ENCODE measurements at places on chromosomes 7 and 10.

- no peak for DNase-seq
Observed at GRCh38 chr7:100801833-100802568, 25.3 kb downstream of the EPHB4 start.

GRCh38 chr7:46525876-46526275, 604.8 kb upstream of the IGFBP3 start:
- no peak for DNase-seq

- DNase-seq = no peak
Observed at GRCh38 chr7:125061776-125062397, 132.3 kb upstream of the POT1 start.

GRCh38 chr7:111650456-111650999, 88.2 kb upstream of the IMMP2L start:
- no peak for DNase-seq

DNA sequence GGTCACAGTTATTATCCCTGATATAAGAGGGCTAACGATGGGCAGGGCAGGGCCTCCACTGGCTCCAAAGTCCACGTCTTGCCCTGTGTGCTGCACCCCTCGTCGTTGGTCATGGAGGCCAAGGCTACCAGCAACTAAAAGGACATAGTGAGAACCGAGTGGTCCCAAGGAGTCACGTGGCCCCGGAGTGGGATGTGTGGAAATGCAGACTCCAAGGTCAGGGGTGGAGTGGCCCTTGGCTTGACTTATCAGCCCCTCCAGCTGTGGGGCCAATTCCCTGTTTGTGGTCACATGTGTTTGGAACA, 30.7 kb downstream of the BTBD16 start:
- no peak for DNase-seq

DNA sequence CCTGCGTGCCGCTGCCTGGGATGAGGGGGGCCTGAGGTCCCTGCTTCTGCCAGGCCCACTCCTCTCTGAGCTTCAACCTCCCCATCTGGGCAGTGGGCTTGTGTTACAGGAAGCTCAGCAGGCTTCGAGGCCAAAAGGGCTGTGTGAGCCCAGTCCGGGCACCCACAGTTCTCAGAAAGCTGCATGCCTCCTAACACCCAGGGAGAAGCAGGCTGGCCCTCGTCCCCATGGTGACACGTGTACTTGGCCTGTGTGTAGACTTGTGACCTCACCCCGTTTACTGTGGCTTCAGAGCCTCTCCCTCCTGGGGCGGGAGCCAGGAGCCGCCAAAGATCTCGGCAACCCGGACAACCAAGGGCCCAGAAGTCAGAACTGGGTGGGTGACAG, 2.2 kb upstream of the GRIFIN start:
- DNase-seq = no peak

DNA sequence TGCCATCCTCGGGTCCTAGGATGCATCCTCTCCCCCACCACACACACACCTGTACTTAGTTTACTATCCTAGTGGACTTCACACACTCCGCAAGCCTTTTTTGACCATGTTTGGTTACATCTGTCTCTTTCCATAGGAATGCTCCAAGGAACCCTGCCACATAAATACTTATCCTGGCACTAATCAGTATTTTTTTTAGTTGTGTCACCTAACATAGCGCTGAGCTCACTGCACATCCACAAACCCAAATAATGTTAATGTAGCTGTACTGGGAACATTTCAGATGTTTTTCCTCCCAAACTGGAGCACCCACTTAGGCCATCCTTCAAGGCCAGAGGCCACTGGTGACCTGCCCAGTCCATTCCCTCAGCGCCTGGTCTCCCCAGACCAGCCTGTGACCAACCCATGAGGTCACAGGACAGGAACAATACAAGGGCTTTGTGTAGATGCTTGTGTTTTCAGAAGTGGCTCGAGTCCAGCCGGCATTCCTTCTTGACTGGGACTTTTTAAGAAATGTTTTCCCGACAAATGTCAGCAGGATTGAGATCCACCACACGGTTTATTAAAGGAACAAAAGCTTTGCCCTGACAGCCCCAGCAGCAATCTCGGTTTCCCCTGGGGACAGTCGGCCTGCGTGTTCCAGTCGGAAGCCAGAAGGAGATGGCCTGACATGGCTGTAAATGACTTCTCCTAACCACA, 181.4 kb downstream of the JCAD start:
- no peak for DNase-seq

- no peak for DNase-seq
Observed at GRCh38 chr10:104501864-104502579, 139.1 kb upstream of the SORCS3 start.

Measured in CD4-positive, alpha-beta T cell (primary cell).